Trophoblast cell (in vitro differentiated cells and primary cell): ENCODE measurements at places on chromosomes 5 and 9.

DNA sequence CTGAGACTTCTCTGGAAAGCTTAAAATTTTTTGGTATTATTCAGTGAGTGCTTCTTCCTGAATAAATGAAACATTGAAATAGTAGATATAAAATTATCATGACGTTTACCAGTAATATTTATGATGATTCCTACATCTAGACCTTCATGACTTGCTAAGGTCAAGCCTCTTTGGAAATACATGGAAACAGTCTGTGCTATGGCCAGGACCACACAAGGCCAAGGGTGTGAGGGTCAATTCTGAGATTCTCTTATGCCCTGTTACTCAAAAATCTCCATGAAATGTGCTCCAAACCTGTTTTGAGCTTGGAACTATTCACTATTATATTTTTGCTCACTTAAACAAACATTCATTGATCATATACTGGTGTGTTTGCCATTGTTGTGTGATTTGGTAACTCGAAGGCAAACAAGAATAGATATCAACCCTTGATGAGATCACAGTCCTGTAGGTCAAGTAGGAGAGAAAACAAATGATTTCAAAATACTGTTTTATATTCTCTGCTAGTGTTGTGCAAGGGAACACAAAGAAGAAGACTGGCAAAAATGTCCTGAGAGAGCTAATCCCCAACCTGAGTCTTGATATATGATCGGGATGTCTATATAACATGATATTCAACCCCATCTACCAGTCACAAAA, 1254.9 kb upstream of the DMAC1 start:
- DNase-seq = no peak

- DNase-seq = no peak
Observed at GRCh38 chr5:1652873-1653697, 129.3 kb upstream of the LPCAT1 start.

DNA sequence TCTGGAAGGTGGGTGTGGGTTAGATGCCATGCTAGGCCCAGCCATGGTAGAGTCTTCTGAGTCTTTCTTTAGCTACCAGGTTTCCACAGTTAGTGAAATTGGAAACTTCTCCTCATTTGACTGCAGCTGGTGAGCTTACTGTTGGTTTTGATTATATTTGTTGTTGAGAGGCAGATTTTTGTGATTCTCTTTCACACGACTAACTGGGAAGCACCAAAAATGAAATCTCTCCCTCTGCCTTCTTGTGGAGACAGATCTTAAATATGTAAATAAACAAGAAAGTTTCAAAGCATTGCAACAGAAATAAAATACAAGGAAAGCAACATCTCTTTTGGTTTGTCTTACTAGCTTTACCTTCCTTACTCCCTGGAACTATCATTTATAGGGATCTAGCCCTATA, 122.2 kb downstream of the CEMIP2 start:
- DNase-seq = no peak

- DNase-seq = no peak
Observed at GRCh38 chr5:17233488-17233887, 16.1 kb downstream of the BASP1 start.

GRCh38 chr5:145464171-145464570, 371.0 kb downstream of the PRELID2 start:
- DNase-seq = no peak

DNA sequence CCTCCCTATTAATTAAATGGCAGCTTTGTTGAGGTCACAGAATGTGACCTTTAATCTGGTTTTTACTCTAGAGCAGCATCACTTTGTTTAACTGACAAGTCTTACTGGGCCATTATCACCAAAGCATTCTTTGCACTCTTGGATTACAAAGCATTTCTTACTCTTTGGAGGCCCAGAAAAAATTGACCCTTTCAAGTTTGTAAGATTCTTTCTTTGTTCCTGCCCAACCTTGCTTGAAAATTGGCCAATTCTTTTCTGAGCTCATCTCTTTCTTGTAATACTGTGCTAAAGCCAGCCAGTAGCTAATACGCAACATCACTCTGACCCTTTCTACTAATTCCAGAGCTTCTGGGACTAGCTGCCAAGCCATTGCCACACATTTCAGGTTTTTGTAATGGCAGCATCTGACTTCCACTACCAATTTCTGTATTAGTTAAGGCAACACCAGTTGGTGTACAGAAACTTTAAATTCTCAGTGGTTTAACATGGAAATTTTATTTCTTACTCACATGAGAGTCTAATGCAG, 131.6 kb downstream of the PRDM6 start:
- no peak for DNase-seq

GRCh38 chr5:151822141-151822540, 50.4 kb downstream of the G3BP1 start:
- DNase-seq = no peak

GRCh38 chr5:179927824-179928223, 20.1 kb upstream of the TBC1D9B start:
- peak; percentile 81 for DNase-seq

DNA sequence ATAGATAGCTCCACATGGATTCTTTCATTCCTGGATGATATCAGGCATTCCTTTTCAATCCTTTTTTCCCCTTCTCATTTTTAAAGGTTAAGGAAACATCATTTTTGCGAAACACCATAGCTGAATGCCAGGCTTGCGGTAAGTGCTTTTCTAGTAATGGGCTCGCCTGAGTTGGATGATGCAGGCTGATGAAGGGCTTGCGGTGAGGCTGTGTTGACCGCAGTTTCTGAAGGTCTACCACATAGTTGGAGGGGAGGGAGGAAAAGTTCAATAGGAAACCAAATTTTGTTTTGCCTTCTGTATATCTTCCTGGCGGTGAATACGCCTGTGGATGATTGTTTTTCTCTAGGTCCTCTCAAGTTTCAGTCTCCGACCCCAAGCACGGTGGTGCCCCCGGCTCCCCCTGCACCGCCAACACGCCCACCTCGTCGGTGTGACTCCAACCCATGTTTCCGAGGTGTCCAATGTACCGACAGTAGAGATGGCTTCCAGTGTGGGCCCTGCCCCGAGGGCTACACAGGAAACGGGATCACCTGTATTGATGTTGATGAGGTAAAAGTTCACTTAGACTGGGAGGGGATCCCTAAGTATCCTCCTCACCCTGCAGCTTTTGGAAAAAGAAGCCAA, 24.3 kb downstream of the THBS4 start:
- DNase-seq = no peak

DNA sequence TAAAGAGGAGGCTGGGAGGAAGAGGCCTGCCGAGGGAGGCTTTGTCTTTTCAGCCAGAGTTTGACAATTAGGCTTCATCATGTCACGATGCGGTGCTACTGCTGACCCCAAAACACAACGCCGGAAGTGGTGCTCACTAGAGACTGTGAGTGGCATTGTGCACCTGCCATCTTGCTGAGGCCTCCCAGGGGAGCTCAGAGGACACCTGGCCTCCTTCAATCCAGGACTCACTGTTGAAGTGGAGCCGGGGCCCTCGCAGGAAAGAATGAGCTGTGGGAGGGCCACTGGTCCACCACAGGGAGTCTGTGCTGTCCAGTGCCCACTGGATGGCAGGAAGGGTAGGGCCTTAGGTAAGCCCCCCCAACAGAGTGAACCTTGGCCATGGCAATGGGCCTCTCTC, 12.7 kb upstream of the SLC25A48 start:
- DNase-seq = no peak

GRCh38 chr5:113489299-113489698, 1.0 kb upstream of the MCC start:
- DNase-seq = peak; percentile 24

DNA sequence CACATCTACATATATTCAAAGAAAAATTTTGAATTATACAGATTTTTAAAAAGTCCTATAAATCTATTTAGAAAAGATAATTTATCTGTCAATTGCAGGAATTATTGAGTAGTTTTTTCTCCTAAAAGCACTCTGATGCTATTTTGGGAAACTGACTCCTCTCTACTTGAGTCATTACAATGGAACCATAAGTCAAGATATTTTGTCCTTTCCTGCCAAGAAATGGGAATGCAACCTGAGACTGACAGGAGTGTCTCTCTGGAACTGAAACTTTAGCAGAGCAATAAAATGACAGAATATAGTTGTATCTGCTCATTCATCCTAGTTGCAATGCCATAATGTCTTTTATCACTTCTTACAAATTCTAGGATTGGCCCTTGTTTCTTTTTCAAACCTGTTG, 48.6 kb downstream of the CARTPT start:
- no peak for DNase-seq

DNA sequence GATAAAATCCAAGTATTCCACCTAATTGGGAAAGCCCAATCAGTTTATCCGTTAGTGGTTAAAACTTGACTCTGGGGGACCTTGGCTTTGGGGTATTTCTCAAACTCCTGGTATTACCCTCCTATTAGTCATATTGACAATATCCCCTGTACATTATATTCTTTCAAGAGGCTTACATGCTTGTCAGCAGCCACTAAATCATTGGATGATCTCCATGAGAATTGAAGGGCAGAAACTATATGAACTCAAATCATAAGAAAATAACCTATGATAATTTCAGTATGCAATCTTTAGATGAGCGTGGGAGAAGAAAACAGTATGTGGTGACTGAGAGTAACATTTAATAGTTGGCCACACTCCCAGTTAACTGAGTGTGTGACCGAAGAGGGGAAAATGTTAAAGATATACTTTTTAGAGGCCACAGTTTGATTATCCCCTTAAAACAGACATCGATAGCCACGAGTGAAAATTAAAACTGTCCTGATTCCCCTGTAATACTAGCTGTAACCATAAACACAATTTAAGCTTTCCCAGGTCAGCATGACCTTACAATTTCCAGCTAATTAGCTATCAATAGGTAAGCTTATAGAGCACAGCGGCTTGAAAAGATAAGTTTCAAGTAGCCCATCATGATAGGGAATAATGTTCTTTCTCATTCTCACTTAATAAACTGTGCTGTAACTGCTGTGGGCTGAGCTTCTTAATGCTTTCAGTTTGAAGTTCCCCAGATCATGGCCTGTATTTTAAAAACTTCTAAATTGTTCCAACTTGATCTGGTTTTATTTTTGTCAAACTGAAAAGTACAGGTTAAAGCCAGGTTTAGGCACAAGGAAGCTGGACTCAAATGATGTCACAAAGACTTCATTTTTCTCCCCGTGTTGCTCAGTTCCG, 58.6 kb downstream of the PUM3 start:
- no peak for DNase-seq

DNA sequence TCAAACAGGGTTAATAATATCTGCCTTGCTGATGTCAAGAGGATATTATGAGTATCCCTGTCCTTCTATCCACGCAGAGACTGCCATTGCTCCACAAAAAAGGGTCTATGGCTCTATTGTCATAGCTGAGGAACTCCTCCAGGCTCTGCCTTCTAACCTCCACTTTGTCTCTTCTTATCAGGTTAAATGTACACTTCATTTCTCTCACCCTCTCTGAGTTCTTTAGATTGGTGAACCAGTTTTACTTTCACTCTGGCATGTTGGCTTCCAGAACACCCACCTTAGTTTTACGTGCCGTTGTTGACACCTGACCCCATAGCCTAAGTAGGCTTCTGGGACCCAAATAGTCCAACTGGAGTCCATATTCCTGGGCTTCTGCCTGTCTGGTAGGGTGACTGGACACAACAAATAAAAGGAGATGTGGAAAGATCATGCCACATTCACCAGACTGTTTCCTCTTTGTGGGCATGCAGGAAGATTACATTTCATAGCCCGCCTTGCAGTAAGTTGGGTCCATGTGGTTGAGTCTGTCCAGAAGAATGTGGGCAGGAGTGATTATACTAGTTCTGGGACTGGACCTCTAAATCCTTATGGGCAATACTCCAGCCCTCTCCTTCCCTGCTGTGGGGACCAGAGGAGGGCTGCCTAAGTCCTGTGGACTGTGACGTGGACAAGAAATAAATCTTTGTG, 350.4 kb upstream of the CLINT1 start:
- DNase-seq = no peak

DNA sequence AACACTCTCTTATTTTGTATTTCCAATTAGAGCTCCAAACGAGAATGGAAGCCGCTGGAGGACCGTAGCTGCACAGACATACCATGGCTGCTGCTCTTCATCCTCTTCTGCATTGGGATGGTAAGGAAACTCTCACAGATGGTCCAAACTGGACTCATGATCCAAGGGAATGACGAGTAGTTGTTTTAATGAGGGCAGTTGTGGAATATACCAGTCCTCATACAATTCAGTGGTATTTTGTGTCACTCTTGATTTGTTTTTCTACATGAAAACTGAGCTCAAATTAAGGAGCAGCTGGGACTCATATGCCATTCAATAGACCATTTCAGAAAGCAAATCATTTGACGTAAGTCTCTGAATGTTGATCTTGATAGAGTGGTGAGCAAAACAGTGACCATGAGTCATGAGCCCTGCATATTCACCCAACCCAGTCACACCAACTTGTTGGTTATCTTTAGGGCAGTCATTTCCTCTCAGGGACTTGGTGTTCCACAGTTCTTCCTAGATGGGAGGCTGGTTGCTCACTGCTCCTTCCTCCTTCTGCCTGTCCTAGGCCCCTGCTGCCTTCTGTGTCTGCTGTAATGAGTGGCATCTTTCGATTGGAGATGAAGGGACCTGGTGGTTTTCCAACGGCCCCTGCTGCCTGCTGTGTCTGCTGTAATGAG, 54.9 kb downstream of the SLC44A1 start:
- DNase-seq = peak; percentile 70

DNA sequence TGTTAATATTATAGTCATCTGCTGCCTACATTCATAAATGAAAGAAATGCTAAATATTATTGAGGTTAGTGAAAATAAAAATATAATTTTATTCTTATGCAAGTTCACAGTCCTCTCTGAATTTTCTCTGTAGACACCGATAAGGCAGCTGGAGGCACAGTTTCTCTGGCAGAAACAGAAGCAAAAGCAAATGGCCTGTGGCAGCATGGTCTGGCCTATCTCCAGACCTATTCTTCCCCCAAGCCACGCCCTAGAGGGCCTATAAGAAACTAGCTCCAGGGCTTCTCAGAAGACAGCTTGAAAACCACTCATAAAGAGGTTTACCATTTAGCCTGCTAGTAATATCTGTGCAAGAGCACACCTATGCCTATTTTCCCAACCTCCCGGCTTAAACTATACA, 28.4 kb downstream of the MRPS27 start:
- DNase-seq = no peak

DNA sequence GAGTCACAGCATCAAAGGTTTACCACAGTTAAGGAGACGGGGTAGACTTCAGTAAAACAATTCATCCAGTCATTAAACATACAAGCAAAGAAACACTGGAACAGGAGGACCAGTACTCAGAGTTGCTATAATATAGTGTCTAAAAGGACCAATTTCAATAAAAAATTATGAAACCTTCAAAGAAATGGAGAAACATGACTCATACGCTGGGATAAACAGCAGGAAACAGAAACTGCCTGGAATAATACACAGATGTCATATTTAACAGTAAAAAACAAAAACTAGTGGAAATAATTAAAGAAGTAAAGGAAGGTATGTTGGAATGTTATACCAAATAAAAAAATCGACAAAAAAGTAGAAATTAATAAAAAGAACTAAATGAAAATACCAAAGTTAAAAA, 1075.9 kb downstream of the NR2F1-AS1 start:
- DNase-seq = no peak

GRCh38 chr9:95479330-95479729, 37.4 kb downstream of the PTCH1 start:
- DNase-seq = no peak

- no peak for DNase-seq
Observed at GRCh38 chr5:178368274-178368673, 135.7 kb upstream of the PHYKPL start.

- DNase-seq = no peak
Observed at GRCh38 chr9:91844701-91845291, 105.2 kb downstream of the ROR2 start.

- no peak for DNase-seq
Observed at GRCh38 chr9:137953683-137954438, 76.3 kb downstream of the CACNA1B start.
